ENCODE measurements at places on chromosomes 7 and 10.

DNA sequence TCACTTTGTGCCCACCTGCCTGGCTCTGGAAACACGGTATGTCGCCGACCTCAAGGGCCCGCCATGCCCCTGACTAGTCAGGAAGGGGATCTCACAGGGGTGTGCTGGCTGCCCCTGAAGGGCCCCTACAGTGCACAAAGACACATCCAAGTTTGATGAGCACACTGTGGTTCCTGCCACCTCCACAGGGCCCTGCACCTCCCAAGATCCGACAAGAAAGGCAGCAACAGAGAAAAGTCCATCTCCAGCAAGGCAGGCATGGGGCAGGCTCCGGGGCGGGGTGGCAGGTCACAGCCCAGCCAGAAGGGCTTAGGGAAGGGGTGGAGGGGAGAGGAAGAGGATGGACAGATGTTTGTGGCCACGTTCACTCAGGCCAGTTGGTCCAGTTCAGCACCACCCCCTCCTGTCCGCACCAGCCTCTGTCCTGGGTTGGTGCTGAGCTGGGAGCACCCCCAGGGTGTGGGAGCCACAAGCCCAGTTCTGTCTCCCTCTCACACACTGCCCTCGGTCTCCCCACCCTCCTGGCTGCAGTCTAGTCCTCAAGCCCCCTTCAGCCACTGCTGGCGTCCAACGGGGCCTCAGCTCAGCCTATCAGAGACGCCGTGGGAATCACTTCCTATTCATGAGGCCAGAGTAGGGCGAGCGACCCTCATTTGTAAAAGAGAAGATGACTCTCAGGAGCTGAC, 11.5 kb downstream of the DRGX start:
- DNase-seq: no peak

DNA sequence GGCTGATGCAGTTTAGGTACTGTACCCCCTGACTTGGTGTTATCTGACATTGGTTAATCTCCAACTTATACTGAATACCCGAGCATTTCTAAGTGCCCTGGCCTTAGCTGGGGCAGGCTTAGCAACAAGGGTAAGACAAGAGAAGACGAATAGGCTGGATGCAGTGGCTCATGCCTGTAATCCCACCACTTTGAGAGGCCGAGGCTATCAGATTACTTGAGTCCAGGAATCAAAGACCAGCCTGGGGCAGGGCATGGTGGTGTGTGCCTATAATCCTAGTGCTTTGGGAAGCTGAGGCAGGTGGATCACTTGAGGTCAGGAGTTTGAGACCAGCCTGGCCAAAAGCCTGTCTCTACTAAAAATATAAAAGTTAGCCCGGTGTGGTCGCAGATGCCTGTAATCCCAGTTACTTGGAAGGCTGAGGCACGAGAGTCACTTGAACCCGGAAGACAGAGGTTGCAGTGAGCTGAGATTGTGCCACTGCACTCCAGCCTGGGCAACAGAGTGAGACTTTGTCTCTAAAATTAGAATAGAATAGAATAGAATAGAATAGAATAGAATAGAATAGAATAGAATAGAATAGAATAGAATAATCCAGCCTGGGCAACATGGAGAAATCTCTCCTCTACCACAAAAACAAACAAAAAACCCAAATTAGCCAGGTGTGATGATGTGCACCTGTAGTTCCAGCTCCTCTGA, 108.9 kb downstream of the BICC1 start:
- no peak for DNase-seq

DNA sequence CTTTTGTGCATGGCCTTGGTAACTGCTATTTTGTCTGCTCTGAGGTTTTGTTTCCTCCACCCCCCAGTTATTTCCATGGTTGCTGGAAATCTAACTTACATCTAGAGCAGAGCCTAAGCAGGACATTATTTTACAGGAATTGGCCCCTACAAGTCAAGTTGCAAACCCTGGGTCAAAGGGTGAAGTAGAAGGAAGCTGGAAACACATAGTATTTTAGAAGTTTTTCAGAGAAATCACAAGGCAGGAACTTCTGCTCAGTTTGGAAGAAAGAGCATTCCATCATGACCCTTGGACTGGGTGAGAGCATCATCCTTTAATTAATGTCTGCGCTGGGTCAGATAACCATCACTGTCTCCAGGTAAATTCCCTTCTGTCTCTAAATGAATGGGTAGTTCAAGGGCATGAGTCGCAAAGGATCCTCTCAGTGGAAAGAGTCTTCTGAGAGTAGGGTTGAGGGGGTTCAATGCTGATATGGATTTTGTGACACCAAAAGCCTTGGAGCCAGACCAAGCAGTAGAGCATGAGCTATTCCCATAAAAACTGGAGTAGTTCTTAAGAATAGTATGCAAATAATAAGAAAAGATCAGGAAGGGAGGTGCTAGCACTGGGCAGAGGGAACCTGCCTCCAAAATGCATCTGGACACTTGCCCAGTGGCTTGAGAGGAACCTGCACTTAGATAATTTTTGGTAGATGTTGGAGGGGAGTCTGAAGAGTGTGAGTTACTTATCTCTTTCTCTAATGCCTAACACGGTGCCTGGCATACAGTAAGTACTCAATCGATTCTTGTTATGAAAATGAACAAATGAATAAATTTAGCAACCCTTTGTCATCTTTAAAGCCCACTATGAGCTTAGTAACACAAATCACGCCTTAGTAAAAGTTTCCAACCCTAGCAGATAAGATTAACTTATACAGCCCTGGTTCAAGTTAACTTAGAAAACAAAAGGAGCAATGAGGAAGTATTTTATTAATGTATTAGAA, 160.6 kb upstream of the ADO start:
- DNase-seq: no peak

DNA sequence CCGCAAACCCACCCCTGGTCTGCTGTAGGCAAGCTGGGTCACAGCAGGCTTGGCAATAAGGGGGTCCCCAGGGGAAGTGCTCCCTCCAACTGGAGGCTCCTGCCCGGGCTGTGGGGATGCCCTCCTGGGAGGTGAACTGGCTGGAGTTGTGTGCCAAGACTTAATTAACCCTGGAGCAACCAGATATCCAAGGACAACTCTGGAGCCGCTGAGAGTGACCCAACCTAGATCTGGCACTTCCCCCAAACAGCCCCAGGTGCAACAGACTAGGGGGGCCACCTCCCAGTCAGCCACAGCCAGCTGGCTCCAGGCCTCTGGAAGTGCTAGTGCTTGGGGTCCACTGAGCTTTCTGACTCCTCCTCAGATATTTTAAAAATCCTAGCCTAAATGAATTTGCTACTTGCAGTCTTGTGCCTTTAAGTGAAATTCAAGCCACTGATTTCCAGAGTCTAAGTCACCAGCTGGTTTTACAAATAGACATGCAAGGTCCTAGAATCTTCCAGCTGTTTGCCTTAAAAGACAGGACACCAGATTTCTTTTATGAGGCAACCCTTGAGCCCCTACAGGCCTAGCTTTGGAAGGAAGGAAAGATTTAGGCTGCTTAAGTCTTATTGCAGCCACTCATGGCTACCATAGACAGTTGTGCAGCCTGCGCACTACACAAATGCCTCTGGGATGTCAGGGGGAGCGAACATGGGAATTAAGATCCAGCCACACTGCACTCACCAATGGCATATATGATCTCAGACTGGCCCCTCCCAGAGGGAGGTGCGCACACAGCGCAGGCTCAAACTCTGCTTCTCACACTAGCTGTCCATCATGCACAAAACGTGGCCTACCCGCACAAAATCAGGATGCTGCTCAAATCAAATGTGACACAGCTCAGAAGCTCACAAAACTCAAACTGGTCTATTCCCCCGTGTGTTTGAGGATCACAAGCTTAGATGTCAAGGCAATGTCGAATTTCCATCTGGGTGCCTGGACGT, 42.6 kb upstream of the MYL10 start:
- no peak for DNase-seq

DNA sequence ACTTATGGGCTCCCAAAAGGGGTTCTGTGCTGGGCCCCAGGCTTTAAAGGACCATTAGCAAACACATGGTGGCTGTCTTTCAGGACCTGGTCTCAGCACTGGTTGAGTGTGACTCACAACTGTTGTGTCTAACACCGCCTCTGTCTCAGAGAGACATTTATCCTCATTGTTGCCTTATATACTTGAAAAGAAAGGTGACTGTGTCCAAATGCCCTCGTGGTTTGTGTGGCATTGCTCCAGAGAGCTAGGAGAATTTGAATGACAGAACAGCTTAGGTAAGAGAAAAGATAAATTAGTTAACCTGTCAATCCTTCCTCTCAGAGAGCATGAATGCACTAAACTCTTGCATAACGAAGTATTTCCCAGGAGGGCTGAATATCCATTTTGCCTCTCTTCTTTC, 14.5 kb upstream of the FAM13C start:
- no peak for DNase-seq

DNA sequence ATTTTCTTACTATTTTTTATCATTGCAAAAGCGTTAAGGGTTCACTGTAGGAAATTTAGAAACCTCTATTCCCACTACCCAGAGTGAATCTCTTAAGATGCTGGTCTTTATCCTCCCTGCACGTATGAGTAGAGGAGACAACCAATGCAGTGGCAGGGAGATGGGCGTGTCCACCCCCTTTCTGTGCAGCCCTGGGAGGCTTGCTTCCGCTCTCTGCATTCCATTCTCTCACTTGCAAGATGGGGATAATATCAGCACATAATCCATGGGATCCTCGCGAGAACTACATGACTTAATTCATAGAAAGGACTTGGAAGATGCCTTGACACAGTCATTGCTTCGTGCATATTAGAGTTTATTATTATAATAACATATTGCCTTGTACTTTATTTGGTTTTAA, 196.2 kb downstream of the KLF6 start:
- no peak for DNase-seq

DNA sequence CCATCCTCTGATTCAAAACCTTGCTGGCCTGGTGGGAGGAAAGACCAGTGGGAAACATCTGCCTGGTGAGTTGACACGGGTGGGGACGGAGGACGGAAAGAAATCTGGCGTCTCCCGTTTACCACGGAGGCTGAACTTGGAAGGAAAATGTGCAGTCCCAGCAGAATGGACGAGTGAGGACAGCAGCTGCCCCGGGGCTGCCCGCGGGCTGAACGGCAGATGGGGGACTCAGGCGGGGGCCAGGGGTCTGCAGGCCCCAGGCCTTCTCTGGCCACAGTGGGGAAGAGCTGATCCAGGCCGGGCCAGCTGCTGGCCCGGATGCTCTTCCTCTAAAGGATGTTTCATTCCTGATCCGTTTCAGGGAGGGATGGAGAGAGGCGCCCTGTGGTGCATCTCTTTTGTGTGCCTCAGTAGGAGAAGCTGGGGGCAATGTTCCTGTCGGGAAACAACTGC, 147.5 kb upstream of the CHST15 start:
- DNase-seq: peak; percentile 21

- DNase-seq: no peak
These were observed 17.9 kb upstream of the GDF10 start for GRCh38 chr10:47282005-47282656.

DNA sequence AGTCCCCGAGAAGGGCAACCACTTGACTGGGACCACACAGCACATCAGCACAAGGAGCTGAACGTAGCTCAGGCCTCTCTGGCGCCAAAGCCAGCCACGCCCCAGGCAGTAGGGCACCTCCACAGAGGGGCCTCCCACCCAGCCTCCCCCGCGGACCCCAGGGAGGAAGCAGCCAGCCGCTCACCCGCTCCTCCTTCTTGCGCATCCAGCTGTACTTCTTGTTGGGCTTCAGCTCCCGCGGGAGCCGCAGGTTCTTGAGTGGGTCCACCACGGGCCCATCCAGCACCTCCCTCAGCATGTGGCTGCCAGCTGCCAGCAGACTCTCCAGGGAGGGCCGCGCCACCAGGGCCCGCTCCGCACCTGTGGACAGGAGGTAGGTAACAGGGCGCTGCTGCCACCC, 61.2 kb downstream of the TNRC18 start:
- DNase-seq: no peak

DNA sequence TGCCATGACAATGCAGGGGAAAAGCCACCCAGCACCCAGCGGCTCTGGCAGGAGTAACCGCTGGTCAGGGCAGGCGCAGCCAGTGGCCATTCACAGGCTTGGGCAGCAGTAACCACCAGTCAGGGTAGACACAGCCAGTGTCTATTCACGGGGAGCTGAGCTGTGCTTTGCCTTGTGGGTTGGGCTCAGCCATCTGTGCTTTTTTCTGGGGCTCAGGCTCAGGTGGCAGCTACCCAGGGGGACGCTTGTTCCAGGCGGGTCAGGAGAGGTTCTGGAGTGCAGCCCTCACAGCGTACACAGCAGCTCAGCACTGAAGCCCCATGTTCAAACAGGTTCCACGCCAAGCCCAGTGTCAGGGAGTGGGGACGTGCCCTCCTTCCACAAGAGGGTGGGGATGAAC, 28.5 kb downstream of the FOXL3 start:
- DNase-seq: no peak

- peak; percentile 21 for DNase-seq
These were observed 27.9 kb downstream of the CADPS2 start for GRCh38 chr7:122858320-122858719.

DNA sequence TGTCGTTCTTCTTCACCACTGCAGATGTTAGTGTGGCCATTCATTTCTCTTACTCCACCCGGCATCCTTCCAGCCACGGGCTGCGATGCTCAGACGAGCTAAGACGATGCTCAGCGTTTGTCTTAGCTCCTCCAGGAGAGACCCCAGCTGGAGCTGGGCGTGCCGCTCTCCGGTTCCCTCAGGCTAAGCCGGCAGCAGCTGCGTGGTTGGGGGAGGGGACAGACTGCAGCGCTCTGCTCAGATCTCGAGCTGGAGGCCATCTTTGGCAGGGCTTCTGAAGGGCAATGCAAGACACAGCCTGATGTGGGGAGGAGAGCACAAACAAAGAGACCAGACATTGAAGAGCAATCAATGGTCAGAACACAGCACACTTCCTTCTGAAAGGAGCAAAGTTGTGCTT, 4.8 kb downstream of the INA start:
- DNase-seq: peak; percentile 81

GRCh38 chr10:19347621-19348020, 299.0 kb downstream of the MALRD1 start:
- no peak for DNase-seq

GRCh38 chr7:130393841-130394411, 13.6 kb downstream of the CPA1 start:
- DNase-seq: no peak

GRCh38 chr7:55147736-55148135, 128.9 kb downstream of the EGFR start:
- no peak for DNase-seq

DNA sequence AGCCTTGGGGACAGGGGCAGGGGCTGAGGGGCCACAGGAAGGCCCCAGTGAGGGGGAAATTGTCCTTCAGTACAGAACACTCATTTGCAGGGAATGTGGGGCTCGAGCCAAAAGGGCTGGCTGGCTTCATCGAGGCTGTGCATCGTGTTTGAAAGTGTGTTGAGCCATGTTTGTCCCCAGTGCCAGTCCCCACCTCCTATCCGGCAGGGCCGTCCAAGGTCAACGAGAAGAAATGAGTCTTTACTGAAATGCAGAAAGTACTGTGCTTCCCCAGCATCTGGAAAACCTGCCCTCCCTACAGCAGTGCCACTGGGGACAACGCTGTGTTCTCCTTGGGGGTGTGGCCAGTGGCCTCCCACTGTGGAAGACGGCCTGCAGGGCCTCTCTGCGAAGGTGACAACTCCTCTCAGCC, 214.1 kb downstream of the KLF6 start:
- no peak for DNase-seq

GRCh38 chr7:105648561-105649401, 67.5 kb upstream of the EFCAB10 start:
- DNase-seq: peak; percentile 91

- no peak for DNase-seq
These were observed 45.8 kb downstream of the DGKI start for GRCh38 chr7:137801003-137801402.

- peak; percentile 30 for DNase-seq
These were observed 129.8 kb upstream of the PPP1R3A start for GRCh38 chr7:114048386-114049235.

GRCh38 chr7:81590131-81590530, 179.7 kb downstream of the HGF start:
- DNase-seq: no peak

- peak; percentile 94 for DNase-seq
These were observed 178.2 kb downstream of the COBL start for GRCh38 chr7:51138123-51139085.

Measured in NCI-H345 (cell line).